GM12892 (cell line): ENCODE measurements at places on chromosomes 7 and 10.

GRCh38 chr7:109127145-109127544, 557.5 kb downstream of the DNAJB9 start:
- DNase-seq: no peak

DNA sequence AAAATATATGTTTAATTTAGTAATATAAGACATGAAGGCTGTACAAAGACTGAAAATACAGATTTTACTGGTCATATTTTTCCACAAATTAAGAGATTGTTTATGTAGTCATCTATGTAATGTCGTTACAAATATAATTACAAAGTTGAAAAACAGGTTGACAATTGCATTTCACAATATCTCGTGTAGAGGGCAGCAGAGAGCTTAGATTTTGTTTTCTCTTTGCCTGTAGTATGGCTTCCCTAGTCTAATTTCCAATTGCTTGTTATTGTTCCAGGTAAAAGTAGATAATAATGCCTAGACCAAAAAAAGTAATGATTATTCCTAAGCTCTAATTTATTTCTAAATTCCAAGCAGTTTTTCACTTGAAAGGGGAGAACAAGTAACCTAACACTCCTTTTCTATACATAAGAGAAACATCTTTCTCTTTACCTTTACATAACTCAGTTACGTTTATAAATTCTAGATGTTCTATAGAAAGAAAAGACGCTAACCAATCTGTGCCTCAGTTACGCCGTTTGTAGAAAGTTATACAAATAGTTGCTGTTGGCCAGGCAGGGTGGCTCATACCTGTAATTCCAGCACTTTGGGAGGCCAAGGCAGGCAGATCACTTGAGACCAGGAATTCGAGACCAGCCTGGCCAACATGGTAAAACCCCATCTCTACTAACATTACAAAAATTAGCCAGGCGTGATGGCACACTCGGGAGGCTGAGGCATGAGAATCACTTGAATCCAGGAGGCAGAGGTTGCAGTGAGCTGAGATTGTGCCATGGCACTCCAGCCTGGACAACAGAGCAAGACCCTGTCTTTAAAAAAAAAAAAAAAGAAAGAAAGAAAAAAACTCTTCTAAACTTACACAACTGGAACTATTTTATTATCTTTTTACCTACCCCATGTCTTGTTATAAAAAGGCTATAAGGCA, 30.0 kb downstream of the NET1 start:
- no peak for DNase-seq

GRCh38 chr10:60732807-60733516, 45.3 kb upstream of the CDK1 start:
- peak; percentile 27 for DNase-seq

DNA sequence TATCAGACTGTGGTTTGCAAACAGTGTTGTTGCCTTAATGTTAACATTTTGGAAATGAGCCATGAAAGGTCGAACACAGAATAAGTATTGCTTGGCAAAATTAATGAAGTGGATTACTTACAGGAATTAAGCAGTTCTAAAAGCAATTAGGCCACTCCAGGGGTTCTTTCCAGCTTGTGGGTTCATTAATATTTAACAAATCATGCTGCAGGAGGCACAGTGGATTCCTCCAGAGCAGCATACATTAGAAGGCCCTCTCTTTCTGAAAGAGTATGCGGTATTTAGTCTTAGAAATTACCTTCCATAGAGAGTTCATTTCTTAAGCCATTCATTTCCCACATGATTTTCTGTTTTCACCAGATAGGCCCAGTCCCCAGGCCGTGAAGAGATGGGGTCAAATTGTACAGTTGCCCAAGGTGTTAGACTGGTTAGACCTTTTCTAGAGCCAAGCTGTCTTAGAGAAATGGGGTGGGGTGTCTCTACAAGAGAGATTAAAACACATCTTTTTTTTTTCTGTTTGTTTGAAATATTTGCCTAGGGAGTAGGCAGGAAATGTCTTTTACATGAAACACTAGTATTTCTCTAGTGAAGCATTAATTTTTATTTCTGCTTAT, 40.0 kb upstream of the AGR3 start:
- no peak for DNase-seq

DNA sequence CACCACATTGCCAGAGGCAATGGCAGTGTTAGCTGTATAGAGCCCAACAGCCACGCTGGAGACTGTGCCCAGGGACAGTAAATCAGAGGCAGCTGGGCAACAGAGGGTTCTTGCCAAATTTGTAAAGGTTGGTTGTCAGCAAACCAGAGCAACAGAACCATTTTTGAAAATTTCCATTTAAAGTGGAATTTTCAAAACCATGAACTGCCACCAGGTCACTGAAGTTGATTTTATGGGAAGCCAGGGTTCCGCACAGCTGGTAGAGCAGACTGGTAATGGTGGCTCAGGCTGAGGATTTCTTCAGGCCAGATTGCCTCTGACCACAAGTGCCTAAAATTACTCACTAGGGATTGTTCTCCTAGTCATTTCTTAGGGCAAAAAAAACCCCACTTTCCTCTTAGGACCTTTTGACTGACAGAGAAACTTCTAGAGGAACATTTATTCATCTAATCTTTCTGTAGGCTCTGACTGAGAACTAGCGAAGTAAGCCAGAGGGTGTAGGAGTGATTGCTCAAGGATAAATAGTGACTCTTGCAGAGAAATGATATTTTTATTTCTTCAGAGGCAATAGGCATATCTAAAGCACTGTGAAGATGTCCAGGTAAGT, 342.4 kb downstream of the BBS9 start:
- no peak for DNase-seq

- DNase-seq: peak; percentile 42
Observed at GRCh38 chr10:77925795-77926565, 575 bp downstream of the DLG5 start.

GRCh38 chr7:117157241-117158209, 165.3 kb downstream of the WNT2 start:
- DNase-seq: no peak

GRCh38 chr7:124575176-124575575, 190.4 kb downstream of the GPR37 start:
- DNase-seq: no peak

DNA sequence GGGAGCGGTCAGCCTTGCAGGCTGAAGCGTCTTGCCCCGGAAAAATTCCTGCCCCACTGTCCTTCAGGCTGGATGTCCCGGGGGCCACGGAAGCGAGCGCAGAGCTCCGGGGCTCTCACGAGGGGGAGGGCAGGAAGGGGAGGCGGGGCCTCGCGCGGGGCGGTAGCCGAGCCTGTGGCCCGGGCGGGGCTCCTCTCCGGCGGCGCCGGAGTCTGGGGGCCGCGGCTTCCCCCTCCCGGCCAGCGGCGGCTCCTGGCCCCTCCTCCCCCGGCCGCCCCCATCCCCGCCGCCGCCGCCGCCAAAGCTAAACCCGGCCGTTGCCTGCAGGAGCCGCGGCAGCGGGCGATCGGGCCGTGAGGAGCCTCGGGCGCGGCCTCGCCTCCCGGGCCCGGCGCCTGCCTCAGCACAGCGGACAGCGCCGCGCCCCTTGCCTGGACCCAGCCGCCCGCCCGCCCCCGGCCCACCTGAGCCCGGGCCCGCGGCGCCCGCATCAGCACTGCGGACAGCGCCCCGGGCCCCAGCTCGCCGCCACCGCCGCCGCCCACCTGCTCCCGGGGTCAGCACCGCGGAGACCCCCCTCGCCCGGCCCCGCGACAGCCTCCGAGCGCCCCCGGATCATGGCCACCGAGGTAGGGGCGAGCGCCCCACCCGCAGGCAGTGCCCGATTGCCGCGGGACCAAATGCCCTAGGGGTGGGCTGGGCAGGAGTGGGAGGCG, at the start of gene GOLGA7B:
GOLGA7B (plus strand) TSS at position 157 of the 716 bp plus-strand sequence; CDS start at position 618, 461 bp downstream.
- peak; percentile 63 for DNase-seq

DNA sequence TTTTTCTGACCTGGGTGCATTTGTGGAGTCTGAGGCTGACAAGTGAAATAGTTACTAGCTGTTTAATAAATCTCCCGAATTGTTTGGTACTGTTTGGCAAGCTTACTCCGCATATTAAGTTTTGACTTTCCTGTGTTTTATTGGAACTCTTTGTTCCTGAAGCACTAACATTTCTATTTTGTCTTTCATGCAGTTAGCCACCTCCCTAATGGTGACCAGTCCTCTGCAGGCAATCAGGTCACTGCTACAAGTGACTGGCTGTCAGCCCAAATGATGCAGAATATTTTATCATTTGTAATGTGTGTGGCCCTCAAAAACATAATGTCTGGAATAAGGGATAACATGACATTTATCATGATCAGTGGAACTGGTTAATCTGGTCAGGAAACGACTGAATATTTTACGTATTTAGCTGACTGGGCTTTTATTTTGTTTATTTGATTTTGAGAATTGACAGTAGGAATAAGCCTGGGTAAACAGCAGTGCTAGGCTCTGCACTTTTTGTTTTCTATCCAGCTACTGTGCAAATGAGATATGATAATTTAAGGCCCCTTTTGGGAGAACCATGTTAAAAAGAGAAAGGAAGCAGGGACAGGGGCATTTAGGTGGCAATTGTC, 82.9 kb downstream of the ST7 start:
- DNase-seq: no peak

DNA sequence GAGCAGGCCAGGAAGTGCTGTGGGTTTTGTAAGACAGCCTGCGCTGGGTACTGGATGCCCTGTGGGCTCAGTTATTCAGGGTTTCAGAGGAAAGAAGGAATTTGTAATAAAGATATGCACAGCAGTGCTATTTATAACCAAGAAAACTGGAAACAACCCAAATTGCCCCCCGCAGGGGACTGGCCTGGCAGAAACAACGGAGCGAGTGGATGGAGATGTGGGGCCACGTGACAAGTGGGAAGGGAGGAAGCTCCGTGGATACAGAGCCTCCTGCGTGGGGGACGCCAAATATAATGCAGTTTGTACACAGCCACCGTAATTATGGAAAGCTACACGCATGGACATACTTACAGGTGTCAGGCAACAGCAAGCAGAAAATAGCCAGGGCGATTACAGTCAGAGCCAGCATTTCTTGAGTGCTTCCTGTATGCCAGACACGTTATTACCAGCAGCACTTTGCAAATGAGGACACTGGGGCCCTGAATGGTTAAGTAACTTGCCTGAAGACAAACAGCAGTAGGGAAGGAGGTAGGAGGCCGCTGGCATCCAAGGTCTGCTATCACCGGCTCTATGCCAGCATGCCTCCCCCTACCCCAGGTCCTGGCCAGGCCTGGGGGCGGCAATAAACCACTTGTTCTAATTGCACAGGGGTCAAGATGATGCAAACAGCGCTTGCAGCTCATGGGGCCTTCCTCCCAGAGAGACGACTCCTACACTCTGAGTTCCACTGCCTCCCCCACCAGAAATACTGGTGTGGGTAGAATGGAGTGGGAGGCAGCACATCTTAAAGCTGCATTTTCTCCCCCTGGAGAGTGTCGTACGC, 8.7 kb upstream of the CAMK2B start:
- DNase-seq: no peak
